ENCODE measurements at places on chromosomes 16 and 17.

- DNase-seq, result no peak
Measured at GRCh38 chr17:3835410-3836229, 10.4 kb downstream of the NCBP3 start.

- no peak for DNase-seq
Measured at GRCh38 chr16:4113358-4114256, 2.6 kb downstream of the ADCY9 start.

- no peak for DNase-seq
Measured at GRCh38 chr17:74205274-74205673, 1.8 kb downstream of the RPL38 start.

- DNase-seq, result no peak
Measured at GRCh38 chr17:17752821-17753321, 71.6 kb downstream of the RAI1 start.

- no peak for DNase-seq
Measured at GRCh38 chr17:40511667-40512220, 10.3 kb upstream of the TNS4 start.

- DNase-seq, result no peak
Measured at GRCh38 chr16:243348-243747, 8.7 kb downstream of the FAM234A start.

- DNase-seq, result no peak
Measured at GRCh38 chr17:28086519-28086918, 44.0 kb downstream of the NLK start.

DNA sequence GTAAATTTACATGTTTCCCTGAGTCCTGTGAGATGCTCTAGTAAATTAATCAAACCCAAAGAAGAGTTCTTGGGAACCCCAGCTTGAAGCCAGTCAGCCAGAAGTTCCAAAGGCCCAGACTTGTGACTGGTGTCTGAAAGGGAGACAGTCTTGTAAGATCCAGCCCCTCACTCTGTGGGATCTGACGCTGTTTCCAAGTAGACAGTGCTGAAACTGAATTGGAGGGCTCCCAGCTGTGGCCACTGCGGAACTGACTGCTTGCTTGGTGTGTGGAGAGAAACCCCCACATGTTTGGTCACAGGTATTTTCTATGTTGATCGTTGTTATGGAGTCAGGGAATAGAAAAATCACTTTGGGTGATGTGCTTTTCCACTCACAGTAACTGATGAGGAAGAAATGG lies 5.5 kb upstream of the CDRT4 start:
- DNase-seq, result no peak

- no peak for DNase-seq
Measured at GRCh38 chr17:28900986-28901726, 1.7 kb downstream of the DHRS13 start.

GRCh38 chr17:5282642-5283217 lies 646 bp downstream of the RABEP1 start:
- DNase-seq, result no peak

DNA sequence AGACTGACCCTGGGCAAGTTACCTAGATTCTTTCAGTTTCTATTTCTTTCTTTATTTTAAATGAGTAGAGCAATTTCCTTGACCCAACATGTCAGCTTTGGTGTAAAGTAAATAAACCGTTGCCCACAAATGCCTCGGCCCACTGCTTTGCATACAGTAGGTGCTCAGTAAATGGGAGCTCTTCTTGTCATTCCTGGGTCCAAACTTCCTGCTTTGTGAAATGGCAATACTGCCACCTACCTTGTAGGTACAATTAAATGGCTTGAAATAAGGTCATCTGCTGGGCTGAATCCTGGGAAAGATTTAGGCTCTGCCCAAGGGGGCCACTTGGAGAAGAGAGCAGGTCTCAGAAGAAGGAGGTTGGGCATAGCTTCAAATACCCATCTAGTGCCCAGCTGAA lies 253.0 kb downstream of the HS3ST3B1 start:
- DNase-seq, result no peak

DNA sequence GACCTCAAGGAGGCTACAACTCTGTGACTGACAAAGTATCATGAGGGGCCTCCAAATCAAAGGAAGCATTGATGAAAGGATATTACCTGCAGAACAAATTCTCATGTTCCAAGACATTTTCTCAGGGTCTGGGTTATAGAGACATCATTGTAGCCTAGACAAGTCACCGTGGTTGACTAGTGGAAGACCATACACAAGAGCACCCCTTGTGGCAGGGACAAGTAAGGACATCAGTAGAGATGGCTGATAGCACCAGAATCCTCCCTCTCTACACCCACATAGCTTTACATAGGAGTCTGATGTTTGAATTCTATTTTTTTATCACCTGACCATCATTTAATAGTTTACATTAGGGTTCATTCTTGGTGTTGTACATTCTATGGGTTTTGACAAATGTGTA lies 32.5 kb upstream of the CDH8 start:
- DNase-seq, result no peak

DNA sequence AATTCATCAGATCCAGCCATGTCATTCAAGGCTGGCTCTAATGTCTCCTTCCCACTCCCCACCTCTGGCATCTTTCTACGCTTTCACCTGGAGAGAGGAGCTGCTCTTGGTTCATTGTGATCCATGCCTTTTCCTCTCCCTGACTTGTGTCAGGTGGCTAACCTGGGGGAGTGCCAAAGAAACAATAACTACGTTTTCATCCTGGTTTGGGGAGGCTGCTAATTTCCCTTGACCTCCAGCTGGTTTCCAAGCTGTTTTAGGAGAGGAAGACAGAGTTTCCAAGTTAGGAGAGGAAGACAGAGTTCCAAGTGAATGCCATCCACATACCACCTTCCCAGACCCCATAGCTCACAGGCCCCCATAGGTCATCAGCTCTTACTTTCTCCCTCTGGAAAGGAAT lies 40.0 kb upstream of the HLF start:
- DNase-seq, result no peak

GRCh38 chr17:14405189-14405588 lies 104.3 kb downstream of the HS3ST3B1 start:
- no peak for DNase-seq

- no peak for DNase-seq
Measured at GRCh38 chr16:57628783-57629293, 408 bp downstream of the ADGRG1 start.

- no peak for DNase-seq
Measured at GRCh38 chr17:17345294-17345597, 42.1 kb downstream of the NT5M start.

- no peak for DNase-seq
Measured at GRCh38 chr16:30609002-30609925, 925 bp downstream of the ZNF689 start.

GRCh38 chr17:74532115-74532514 lies 840 bp upstream of the CD300LB start:
- DNase-seq, result no peak

DNA sequence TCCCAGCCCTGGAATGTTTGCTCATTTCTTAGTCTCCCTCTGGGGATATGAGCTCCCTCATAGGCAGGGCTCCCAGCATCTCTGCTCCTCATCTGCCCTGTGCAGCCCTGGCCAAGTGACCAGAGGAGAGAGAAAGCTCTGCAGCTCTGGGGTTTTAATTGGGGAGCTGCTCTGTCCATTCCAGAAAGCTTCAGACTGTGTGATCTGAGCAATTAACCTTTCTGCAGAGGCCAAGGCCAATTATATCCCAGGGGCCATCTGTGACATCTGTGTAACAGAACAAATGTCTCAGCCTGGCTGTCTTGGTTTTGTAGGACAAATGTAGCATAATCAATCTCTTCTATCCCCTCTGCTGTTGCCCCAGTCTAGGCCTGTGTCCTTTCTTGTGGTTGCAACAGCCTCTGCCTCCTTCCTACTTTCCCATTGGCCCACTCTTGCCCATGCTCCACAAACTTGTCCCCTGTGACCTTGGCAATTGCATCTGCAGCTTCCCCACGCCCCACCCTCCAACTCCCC lies 156.0 kb downstream of the GSG1L start:
- no peak for DNase-seq
